ENCODE measurements at places on chromosomes 12 and 14.
A peak's percentile ranks its signal among the peaks of the same experiment; 100 is the strongest.

DNA sequence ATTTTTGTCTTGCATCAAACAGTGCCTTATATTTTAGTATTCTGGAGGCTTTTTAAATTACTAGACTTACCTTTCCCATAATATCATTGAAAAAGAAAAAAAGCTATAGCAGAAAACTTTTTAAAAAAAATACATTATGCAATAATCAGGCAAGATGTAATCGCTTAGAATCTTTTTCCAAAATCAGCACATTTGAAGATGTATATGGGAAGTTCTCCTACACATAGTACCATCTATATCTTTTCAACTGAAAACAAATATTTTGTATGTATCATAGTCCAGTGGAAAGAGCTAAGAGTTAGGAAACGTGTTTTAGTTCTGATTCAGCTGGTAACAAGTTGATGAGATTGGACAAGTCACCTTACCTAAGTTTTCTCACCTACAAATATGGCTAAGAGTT lies 70.6 kb downstream of the SLC41A2 start:
- no peak for DNase-seq

DNA sequence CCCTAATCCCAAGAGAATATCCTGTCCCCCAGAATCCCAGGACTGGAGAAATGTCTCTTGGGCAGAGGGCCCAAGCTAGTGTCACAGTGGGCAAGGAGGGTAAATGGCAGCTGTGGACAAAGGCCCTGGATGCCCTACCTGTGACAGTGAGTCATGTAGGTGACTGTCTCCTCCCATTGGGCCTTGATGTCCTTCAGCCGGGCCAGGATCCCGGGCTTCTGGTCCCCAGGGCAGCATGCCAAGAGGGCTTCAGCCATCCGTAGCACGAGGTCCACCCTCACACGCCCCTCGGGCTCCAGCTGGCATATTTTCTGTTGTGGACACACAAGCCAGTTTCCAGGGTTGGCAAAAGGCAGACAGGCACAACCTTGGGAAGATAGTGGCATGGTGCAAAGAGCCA lies 48.8 kb downstream of the SYNE3 start:
- no peak for DNase-seq

- DNase-seq, result no peak
Observed at GRCh38 chr12:57101892-57102695, 9.1 kb downstream of the STAT6 start.

DNA sequence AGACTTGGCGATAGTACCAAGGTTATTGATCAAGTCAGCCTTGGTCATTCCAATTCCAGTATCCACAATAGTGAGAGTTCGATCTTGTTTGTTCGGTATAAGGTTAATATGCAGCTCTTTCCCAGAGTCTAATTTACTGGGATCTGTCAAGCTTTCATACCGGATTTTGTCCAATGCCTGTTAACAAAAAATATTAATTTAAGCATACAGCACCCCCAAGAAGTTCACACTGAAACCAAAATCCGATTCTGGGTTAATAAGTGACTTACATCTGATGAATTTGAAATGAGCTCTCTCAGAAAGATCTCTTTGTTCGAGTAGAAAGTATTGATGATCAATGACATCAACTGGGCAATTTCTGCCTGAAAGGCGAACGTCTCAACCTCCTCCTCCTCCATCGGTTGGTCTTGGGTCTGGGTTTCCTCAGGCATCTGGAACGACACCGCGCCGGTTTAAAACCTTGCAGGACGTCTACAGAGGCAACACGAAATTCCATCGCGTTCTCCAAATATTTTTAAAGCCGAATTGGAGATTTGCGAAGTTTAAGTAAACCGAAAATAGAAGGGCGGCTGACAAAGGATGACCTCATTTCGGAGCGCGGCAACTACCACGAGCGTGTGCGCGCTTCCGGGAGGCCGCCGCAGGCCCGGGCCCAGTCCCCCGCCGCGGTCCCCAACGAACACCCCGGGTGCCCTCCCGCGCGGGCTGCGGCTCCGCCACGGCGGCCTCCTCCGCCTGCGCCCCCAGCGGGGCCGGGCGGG lies 716 bp downstream of the HSP90AA1 start:
- DNase-seq, result peak; percentile 48

DNA sequence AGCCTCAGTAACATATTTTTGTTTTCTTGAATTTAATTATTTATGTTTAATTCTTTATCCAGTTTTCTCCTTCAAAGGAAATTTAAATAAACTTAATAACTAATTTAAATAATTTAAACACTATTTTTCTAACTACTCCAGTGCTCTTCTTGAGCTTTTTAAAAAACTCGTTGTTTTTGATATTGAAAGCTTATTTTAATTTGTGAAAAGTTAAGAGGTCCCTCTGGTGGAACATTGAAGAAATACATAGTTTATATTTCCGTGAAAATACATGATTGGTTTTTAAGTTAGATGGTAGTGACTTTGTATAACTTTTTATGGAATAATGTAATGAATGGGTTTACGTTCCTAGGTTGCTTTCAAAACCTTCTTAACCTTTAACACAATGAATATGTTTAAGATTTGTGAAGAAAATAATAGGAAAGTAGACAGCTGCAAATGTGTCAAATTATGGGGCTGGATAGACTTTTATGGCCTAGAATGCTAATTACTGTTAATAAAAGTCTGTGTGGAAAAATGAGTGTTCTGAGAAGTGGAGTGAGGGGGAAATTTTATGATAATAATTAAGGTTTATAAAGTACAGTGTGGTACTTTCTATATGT lies 45.9 kb upstream of the MSRB3 start:
- DNase-seq, result no peak

DNA sequence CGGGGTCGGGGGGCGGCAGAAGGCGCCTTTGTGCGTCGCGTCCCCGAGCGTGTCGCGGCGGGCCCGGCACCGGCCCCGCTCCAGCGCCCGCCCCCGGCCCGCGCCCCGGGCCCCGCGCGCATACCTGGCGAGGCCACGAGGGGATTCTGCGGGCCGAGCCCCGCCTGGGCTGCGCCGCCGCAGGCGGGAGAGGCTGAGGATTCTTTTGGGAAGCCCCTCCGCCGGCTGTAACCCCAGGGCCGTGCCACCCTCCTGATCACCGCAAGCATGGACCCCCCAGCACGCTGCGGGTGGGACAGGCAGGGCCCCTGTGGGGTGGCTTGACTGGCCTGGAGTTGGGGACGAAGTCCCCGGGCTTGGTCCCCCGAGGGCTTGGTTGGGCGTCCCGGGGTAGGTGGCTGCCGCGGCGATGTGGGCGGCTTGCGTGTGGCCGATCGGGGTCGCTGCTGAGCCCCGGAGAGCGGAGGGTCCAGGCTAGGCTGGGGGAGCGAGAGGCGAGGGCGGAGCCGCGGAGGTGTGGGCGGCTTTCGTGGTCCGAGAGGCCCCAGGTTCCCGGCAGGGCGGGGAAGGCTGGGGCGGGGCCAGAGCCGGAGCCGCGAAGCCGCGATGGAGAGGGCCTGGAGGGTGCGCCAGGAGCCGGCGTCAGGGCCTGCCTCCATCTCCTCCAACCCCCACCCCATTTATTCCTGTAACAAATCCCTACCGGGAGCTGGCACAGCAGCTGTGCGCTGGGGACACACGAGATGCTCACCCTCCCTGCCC lies 28.4 kb upstream of the GPR132 start:
- DNase-seq, result peak; percentile 75

DNA sequence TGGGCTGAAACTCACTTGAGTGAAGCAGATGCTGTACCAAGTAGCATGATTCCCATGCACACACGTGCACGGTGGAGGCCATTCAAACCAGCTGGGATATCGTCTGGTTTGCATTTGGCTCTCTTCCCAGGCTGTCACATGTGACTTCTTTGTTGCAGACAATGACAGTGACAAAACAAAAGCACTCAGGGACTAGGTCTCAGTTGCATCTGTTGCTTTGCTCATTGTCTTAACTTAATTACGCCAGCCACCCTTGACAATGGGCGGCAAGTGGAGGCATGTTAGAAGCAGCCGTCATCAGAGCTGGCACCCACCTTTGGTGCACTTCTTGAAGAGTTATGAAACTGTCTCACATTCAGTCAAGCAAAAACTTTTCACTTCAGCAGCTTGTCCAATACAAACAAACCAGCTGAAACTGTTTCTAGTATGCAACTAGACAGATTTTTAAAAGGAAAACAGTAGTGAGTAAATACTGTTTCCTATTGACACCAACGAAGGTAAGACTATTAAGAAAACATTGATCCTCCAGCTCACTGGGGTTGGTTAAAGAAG lies 74.3 kb downstream of the IGF1 start:
- no peak for DNase-seq

GRCh38 chr14:95233702-95234241 lies 76.4 kb upstream of the DICER1 start:
- no peak for DNase-seq

- DNase-seq, result no peak
Observed at GRCh38 chr12:51997136-51997535, 9.6 kb upstream of the TAMALIN start.

DNA sequence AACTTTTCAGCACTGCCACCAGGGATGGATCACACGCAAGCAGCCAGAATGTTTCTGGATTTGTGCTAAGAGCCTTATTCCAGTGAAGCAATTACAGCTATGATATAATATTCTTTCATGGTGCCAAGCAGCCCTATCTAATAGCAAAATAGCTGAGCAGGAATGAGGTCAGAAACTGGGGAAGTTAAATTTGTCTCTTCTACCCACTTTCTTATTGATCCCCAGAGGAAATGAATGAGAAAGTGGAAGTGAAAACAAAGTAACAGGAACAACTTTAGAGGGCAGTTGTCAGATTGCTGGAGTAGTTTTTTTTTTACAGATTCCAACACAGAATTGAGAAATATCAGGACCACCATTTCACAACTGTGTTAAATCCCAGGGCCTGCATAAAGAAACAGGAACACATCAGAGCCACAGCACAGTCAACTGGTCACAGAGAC lies 44.8 kb downstream of the GCH1 start:
- no peak for DNase-seq

- DNase-seq, result no peak
Observed at GRCh38 chr12:18340786-18341185, 79.5 kb downstream of the PIK3C2G start.

GRCh38 chr12:19764408-19764807 lies 325.1 kb downstream of the AEBP2 start:
- DNase-seq, result no peak

- DNase-seq, result no peak
Observed at GRCh38 chr14:66369157-66369697, 116.9 kb upstream of the CCDC196 start.

GRCh38 chr12:130462558-130463274 lies 125.0 kb downstream of the PIWIL1 start:
- DNase-seq, result no peak

DNA sequence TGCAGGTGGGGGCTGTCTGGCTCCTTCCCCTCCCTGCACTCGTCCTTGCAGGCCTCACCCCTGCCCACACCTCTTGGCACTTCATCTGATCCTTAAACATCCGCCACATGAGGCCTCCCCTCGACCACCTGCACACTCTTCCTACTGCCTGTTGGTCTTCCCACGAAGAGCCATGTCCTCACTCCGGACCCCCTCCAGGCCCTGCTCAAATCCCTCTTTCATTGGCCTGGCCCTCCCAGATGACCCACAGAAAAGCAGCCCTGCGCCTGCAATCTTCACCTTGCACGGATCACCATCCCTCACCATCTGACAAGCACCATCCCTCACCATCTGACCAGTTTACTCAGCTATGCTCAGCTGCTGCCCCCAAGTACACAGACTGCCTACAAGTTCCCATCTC lies 193.6 kb downstream of the BCL11B start:
- no peak for DNase-seq

- no peak for DNase-seq
Observed at GRCh38 chr12:68876461-68876860, 56.5 kb downstream of the CPM start.

GRCh38 chr14:89418452-89418851 lies 1.4 kb upstream of the FOXN3 start:
- no peak for DNase-seq

DNA sequence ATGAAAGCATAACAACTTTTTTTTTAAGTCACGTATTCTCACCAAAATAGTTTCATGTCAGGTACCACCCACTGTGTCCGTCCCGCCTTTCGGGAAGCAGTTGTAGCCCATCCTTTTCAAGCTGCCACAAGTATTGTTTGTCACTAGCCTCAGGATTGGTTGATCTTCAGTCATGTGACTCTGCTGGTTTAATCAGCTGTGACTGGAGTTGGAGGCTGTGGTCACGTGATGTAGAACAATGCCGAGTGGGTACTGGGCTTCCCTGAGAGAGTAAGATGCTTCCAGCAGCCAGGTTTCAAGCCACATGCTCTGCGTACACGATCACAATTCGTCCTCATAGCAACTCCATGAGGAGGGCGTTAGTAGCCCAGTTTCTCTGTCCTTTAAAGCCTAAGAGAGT lies 83.0 kb upstream of the WSCD2 start:
- DNase-seq, result no peak

GRCh38 chr12:114694436-114695304 lies 10.7 kb upstream of the TBX3 start:
- no peak for DNase-seq

DNA sequence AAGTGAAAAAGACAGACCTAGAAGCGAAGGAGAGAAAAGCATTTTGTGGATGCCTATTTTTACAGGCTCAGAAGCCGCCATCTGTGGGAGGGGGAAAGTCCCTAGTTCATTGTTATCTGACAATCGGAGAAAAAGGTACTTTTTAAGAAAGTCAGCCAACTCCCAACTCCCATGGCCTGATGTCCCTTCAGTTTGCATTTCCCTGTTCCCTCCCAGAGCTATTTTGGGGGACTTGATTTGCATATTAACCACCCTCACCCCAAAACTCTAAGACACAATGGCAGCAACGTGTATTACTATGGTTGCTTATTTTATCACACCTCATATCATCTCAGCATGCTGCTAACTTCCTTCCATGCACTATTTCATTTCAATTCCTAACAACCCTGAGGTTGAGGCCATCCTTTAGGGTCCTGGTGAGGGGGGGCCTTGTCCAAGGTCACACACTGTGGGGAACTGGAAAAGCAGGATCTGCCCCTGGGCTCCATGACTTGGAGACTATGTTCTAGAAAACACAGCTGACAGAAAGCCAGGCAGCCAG lies 18.7 kb downstream of the HVCN1 start:
- no peak for DNase-seq

GRCh38 chr12:14618983-14619382 lies 51.3 kb upstream of the PLBD1 start:
- no peak for DNase-seq

DNA sequence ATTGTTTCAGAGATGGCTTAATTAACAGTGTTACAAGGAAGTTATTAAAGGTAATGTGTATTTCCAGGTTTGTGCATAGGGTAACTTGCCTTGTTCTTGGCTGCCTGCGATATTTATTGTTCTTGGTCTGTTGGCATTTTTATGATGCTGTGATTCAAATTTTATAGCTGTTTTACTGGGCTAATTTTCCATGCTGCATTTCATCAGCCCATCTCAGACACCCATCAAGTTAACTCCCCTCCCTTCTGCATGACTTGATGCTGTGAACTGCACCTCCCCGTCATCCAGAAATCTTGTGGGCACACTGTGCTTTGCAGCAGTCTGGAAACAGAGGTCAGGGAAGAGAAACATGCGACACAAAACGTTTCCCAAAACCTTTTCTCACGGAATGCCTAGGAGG lies 1049.2 kb downstream of the AACS start:
- DNase-seq, result no peak

- no peak for DNase-seq
Observed at GRCh38 chr14:96053600-96054381, 14.6 kb downstream of the C14orf132 start.
